Fibroblast of upper back skin (primary cell): ENCODE measurements at places on chromosomes 16 and 17.

- DNase-seq = no peak
Measured at GRCh38 chr16:81615833-81616232, 163.3 kb upstream of the PLCG2 start.

- peak; percentile 71 for DNase-seq
Measured at GRCh38 chr17:2011411-2012371, 13.4 kb downstream of the RTN4RL1 start.

- DNase-seq = no peak
Measured at GRCh38 chr16:50165473-50165872, 12.4 kb downstream of the TENT4B start.

DNA sequence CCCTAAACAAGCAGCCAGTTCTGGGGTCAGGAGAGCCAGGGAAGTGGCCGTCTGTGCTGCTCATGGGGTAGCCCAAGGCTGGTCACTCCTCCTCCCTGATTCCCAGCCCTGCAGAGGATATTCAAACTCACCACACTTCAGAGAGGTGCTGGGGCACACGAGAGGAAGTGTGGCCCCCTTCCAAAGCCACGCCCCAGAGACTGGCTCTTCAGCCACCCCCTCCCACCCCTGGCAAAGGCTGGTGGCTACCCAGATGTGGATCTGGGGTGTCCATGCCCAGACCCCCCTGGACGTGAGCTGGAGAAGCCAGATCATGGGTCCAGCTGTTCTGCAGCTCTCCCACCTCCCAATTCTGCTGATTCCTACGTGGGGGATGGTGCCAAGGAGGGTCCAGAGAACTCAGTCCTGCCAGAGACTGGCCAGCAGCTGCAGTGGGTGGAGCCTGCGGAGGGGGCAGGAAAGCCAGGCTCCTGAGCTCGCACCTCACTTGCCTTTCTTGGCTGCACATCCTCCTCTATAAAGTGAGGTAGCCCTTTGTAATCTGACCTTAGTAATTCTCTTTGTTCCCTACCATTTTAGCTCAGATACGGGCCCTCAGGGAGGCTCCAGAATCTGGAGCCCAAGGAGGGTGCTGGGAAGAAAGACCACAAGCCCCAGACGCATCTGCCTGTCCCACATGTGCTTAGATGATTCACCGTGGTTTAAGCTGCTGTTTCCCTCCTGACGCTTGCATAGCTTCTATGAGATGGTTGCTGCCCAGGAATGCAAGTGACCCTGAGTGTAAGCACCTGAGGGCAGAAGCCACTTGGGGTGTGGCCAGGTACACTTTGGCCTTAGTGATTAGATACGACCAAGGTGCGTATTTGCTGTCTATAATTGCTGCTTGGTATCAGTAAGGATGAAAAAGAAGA lies 15.3 kb downstream of the SDK2 start:
- DNase-seq = no peak

DNA sequence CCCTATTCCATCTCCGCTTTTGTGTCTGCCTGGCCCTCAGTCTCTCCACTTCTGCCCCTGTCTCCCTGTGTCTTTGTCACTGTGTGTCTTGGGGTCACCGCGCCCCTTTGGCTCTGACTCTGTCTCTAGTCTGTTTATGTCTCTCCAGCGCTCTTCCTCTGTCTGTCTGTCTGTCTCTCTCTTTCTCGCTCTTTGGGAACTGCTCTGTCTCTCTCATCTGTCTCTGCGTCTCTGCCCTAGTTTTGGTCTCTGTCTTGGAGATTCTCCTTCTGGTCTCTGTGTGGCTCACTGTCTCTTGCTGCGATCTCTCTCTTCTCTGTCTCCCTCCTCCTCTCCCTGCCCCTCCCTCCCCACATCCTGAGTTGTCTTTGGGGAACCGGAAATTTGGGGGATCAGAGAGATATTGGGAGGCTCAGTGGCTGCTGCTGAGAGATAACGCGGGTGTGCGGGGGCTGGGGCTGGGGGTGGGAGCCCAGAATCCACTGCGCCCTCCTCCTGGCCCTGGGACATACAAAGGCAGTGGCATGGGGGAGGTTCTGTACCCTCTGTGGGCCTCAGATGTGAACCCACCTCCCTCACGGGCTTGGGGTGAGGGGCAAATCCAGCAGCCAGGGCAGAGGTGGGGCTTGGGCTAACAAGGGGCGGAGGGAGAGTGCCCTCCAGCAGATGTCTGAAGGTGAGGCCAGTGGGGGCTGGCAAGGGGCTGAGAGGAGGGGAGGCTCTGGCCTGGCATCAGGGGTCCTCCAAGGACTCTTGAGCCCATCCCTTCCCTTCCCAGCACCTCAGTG lies 24.4 kb downstream of the LAT start:
- no peak for DNase-seq

- DNase-seq = no peak
Measured at GRCh38 chr16:6038941-6039645, 941.5 kb upstream of the EEF2KMT start.

GRCh38 chr16:1510941-1511351 lies 17.8 kb downstream of the TELO2 start:
- no peak for DNase-seq

DNA sequence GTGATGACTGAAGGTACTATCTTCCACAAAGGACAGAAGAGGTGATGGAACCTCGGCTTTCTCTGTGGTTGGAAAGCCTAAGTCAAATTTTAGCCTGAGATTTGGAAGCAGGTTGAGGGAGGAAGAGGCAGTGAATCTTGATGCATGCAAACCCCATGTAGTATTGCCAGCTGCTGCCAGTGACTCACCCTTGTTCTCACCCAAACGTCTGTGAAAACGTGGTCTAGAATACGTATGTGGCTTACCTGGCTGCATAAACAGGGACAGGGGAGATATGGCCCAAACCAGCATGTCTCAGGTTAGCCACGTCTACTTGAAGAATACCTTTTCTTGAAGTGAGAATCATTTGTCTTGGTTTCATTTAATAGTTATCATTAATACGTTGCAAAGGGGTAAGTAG lies 438.0 kb upstream of the MAF start:
- no peak for DNase-seq

DNA sequence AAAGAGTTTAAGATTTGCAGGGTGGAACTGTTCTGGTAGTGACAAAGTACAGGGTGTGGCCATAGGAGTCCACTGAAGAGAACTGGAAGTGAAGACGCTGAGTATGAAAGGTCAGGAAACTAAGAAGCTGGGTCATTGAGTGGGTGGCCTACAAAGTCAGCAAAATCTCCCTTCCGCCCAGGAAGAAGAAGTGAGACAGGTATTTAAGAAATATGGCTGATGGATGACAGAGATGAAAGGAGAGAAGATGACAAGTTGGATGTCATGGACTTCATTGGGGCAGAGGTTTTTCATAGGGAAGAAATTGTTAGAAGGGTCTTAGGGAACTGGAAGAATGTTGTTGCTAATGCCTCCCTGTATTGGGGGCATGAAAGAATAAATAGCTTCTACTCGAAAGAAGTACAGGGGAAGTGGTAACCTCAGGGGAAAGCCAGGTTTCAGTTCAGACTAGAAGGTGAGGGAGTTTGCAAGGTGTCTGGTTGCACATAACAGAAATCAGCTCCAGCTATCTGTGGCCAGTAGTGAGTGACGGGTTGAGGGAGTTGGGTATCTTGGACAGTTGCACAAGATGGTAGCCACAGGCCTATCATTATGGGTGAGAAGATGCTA lies 33.6 kb upstream of the MED13 start:
- no peak for DNase-seq

DNA sequence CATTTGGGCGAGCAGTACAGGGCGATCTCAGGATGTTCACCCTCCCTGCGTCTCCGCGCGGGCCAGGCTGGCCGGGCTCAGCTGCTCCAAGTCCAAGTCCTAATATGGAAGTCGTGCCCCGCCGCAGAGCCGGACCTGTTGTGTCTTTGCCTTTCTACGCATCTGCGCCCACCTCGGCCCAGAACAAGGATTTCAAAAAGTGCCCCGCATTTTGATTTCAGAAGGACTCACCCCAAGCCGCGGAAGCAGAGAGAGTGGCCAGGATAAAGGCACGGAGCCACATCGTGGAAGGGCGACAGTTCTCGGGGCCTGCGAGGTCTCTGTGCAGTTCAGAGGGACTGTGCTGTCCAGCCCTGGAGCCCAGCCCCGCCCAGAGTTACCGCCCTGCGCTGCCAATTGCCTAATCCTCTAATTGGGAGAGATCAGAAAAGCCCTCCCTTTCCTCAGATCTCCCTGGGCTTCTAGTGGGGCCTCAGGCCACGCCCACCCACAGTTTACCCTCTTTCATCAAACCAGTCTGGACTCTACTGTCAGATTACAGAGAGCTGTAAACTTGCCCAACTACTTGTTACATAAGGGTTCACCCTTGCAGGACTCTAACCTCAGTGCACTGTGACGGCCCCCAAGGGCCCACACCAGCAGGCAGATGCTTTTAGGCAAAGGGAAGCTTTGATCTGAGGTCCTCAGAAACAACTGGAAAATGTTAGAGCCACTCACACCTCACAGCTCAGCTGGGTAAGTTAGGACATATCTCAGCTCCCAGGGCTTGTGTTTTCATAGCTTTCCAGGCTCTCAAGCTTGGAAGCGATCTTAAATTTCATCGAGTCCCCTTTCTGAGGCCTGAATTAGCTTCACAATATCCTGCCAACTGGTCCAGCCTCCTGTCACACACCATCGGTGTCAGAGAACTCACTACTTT lies at the start of gene CES1:
Gene CES1, minus strand, starts transcription at position 324 of the 919 bp plus-strand sequence. Its CDS starts 41 bp downstream, at position 283.
- DNase-seq = no peak

DNA sequence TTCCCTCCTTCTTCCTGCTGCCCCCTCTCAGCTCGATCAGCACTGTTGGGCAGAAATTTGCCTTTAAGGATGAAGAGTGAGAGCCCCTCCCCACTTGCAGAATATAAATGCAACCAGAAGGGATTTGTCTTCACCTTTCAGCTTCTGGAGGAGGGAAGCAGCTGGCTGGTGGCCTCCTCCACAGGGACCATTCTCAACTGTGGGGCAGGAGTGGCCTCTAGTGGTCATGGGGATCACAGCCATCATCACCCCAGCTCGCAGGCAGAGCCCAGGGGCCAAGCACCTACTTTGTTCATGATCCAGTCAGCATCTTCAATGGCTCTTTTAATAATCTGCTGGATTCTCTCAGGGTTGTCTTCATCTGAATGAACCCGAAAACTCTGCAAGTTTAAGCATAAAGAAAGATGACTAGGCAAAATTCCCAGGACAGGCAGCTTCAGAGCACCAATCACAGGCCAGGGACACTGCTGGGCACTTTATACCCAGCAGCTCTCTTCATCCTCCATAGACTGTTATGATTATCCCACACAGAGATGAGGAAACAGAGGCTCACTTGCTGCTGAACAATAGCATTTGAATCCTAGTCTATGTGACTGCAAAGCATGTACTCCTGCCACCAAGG lies 13.1 kb downstream of the LYRM9 start:
- peak; percentile 59 for DNase-seq

DNA sequence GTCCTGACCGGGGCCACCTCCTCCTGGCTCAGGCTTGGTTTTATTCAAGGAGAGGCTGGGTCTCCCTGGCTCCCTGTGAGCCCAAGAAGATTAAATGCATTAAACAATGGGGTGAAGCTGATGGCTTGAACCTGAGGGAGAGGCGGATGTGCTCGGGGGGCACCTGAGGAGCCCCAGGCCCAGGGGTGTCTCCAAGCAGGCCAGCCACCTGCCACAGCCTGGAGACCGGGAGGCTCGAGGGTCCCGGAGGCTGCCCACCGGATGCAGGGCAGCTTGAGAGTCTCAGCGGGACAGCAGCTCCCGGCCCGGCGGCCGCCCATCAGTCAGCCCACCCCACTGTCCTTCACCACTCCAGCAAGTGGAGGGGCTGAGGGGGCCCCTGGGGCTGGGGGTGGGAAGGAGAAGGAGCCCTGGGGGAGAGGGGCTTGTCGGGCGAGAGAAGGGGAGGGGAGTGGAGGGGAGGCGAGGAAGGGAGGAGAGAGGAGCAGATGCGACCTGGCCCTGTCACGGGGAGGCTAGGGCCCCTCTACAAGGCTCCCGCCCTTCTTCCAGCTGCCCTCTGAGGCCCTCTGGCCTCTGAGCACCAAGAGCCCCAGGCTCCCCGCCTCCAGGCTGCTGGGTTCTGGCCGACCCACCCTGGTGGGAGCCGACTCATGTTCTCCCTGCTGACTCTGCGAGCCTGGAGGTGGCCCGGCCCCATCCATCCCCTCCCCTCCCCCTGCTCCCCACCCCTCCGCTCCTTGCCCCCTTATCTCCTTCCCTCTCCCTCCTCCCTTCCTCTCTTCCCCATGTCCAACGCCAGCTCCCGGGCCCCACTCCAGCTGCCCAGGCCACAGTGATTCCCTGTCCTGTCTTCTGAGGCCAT lies 13.2 kb downstream of the CD7 start:
- DNase-seq = no peak
